Spinal cord (tissue), 10 donors: ENCODE measurements at places on chromosomes 16 and 17.

DNA sequence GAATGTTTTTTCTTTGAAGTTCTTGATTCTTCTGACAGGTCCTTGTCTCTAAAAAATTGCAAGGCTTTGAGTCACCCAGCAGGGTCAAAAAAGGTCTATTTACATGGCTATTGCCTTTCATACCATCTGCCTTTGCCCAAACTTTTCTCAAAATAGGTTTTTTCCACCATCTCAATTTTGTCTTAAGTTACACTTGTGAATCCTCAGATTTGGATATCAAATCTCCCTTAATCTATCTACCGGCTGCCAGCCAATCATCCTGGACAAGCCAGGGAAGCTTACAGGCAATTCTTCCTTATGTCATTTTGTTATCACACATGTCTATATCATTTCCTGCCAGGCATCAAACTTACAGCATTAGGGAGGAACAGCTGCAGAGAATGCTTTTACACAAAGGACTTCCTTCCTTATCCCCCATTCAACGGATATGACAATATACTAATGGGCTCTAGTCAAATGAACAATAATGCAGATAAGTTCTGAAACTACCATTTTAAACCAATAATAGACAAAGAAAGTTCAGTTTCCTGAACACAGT lies 104.1 kb upstream of the CORO6 start:
- no peak for DNase-seq

DNA sequence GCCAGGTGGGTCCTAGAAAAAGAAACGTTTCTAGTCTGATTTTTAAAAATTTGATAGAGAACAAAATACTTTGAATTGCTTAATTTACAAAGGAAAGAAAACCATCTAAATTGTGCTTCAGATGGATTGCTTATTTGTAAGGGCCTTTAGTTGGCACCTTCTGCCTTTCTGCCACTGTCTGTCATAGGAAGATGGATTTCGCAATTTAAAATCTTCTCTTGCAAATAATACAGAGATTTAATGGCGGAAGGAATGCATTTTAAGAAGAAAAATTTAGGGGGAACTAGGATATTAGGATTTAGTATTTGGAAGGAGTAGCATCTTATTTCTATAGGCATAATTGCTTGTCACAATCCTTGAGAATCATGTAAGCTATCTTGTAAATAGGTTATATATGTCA lies 175.5 kb upstream of the RBL2 start:
- no peak for DNase-seq

DNA sequence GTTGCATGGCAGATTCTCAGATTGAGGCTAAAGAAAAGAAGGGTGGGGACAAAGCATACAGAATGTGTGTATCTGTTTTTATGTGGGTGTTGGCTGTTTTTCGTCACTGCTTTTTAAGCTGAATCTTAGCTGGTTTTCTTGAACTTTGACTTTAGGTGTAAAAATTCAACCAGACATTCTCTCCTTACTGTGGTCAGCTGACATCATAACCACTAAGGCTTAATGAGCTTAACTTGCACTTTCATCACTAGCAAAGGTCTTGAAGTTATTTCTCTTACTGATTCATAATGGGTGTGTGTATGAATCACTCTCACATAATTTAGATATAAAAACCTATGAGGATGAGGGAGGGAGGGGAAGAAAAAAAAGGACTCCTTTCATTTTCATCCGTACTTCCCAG lies 4.0 kb upstream of the CDC6 start:
- DNase-seq = no peak

- no peak for DNase-seq
These were observed 328.9 kb upstream of the MAF start for GRCh38 chr16:79929260-79929965.

DNA sequence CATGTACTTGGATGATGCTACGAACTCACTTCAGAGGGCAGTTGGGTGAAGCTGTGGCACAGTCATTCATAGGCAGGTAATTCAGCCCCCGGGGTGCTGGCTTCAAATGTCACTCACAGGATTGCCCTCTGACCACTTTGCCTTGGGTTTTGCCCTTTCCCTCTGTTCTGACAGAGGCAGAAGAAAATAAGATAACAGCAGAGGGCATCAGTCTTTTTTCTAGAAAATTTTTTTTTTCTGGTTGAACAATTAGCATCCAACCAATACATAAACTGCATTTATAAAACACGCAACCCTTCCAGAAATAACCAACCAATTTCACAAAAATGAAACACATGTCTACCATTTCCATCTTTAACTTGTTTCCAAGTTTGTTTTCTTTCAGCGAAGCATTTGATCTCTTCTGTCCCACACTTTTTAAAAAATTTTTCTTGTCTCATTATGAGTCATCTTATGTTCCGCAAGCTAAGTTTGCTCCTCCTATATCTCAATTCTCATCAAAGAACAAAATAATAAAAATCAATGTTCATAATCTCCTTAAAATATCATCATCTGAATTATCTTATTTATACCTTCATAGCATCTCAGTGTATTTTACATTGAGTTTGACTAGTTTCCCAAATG lies 15.6 kb downstream of the NACA2 start:
- DNase-seq = no peak

- no peak for DNase-seq
These were observed 12.7 kb upstream of the SPAG9 start for GRCh38 chr17:51133365-51133764.

DNA sequence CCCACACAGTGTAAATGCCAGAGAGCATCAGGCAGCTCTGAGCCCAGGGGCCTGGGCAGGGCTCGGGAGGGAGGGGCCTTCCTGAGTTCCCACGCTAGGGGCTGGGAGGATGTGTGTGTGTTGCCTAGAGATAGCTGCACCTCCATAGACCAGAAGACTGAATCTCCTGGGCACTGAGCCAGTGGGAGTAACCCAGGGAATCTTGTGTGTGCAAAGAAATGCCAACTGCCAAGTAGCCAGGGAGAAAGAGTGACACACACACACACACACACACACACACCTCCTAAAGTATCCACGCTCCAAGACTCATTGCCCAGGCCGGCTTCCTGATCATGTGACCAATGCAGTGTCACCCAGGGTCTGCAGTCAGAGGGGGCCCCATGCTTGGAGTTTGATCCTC lies 166.2 kb upstream of the RPL38 start:
- DNase-seq = peak; percentile 93

- DNase-seq = no peak
These were observed 3.3 kb downstream of the USP43 start for GRCh38 chr17:9648521-9649110.
